Stimulated activated CD4-positive, alpha-beta T cell treated with anti-CD3 and anti-CD28 coated beads, TNF-alpha, amount 100 ng/mL, for 4 hours (primary cell): ENCODE measurements at places on chromosomes 16 and 17.

DNA sequence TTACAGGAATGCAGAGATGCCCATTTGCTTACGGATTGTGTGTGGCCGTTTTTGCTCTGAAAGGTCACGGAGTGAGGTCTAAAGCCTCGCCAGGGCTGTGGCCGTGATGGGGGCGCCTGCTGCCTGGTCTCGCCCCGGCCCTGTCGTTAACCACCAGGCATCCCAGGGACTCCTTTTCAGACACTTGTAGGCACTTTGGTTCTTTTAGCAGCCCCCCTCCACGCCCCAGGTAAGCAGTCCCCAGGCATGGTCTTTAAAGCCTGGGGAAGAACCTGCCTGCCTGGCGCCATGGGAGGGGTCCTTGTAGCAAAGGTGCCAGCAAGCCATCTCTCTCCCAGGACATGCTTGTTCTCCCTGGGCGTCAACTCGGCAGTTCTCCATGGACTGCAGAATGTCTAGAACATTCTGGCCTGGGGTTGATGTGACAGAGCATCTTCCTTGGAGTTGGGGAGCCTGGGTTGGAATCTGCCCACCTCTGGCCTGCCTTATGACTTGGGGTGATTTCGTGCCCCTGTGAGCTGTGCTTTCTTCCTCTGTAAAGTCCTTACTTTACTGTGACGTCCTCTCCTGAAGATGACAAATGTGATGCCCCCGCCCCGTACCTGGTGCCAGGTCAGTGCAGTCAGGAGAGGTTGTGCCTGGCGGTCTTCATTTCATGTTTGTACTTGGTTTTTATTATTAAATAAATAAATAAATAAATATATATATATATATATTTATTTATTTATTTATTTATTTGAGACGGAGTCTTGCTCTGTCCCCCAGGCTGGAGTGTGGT is 5.4 kb downstream of the KCTD5 start:
- no peak for DNase-seq

DNA sequence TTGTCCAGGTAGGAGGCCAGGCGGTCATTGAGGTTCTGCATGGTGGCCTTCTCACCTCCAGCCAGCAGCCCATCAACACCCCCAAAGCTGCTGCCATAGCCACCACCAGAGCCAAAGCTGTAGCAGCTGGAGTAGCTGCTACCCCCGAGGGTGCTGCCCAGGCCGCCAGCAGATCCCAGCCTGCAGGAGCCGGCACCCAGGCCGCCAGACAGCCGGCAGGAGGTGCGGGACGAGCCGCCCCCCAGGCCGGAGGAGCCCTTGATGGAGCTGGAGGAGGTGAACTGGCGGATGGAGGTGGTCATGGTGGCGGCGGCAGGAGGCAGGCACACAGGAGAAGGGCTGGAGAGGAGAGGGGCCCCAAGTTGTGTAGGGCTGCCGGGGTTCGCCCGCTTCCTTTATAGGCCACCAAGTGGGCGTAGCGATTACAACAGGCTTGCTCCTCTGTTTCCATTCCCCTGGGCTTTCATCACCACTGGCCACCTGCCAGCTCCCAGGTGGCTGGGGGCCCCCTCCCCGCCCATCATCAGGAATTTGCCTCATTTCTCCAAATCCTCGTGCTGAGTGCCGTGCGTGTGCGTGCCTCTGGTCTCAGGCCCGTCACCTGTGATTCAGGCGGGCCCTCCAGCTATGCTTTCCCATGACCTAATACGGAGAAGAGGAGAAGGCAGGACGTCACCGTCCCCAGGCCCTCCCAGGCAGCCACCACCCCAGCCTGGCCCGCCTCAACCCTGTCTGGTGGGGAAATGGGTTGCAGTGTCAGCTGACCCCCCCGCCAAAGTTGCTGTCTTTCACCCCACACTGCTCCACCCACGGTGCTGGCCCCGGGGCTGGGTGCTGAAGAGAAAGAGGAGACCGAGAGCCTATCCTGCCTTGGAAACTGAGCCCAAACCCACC is at the start of gene KRT17:
Gene KRT17, minus strand, starts transcription at position 368 of the 894 bp plus-strand sequence. Its CDS starts 66 bp downstream, at position 302.
- no peak for DNase-seq

DNA sequence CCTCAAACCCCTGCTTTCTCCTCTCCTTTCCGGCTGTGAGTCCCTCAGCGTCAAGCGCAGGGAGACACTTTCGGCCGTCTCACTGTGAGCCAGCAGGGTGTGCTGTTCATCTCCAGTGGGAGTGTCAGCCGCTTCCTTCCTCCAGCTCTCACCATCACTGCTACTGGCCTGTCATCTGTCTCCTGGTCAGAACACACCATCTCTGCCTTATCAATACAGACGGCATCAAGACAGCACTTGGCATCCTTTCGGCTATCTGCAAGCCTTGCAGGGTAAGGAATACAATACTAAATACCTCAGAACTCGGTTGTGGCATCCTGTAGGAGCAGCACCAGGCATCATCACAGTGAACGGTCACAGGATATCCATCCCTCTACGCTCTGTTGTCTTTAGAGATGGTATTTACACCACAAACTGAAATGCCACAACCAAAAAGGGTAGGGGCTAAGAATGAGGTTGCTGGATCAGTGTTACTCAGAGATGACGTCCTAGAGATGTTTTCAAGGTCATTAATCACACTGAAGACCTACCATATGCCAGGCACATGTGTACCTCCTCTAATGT is 20.7 kb upstream of the CMTM4 start:
- DNase-seq, result no peak

- DNase-seq, result no peak
Measured at GRCh38 chr16:53297477-53297876, 136.8 kb upstream of the RBL2 start.

DNA sequence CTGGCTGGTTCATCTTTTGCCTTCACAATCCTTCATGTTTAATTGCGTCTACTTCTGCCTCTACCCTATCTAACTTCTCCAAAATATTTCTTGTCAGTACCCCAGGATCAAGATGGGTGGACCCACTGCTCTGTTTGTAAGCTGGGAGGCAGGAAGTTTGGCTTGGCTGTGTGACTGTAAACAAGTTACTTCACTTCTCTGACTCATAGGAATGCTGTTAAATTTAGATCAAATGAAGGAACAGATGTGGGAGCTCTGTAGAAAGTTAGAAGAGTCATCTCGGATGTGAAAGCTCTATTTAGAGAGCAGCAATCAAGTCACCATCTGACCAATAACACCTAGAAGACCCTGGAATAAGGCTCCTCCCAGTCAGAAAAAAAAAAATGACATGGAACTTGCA is 55.2 kb upstream of the MRTFB start:
- no peak for DNase-seq

- no peak for DNase-seq
Measured at GRCh38 chr16:9308356-9308801, 216.9 kb downstream of the HAPSTR1 start.
